ENCODE measurements at places on chromosomes 12 and 14.

DNA sequence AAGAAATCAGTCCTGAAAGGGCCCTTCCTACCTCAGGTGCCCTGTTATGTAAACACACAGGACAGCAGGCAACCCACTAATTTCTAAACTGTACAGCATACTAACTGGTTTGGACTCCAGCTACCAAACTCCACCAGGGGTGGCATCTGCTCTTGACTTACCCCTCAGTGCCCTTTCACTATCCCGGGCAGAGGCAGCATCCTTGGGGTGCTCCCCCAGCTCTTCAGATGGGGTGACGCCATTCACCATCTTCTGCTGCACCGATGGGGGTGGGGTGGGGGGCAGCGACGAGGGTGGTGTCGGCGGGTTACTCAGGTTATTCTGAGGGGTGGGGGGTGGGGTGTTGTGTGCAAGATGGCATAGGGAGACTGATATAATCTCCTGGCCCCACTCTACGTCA, 11.5 kb upstream of the PRKAG1 start:
- no peak for DNase-seq

- peak; percentile 1 for DNase-seq
Observed at GRCh38 chr14:71467361-71467811, 464.8 kb upstream of the RGS6 start.

GRCh38 chr14:69204753-69205152, 13.5 kb downstream of the EXD2 start:
- DNase-seq, result no peak

GRCh38 chr12:67362526-67362925, 93.4 kb downstream of the CAND1 start:
- no peak for DNase-seq

- DNase-seq, result no peak
Observed at GRCh38 chr14:44896275-44897040, 65.3 kb downstream of the KLHL28 start.

- no peak for DNase-seq
Observed at GRCh38 chr14:60651796-60652673, 2.8 kb upstream of the SIX1 start.

GRCh38 chr12:104439137-104439536, 17.6 kb upstream of the CHST11 start:
- DNase-seq, result no peak

DNA sequence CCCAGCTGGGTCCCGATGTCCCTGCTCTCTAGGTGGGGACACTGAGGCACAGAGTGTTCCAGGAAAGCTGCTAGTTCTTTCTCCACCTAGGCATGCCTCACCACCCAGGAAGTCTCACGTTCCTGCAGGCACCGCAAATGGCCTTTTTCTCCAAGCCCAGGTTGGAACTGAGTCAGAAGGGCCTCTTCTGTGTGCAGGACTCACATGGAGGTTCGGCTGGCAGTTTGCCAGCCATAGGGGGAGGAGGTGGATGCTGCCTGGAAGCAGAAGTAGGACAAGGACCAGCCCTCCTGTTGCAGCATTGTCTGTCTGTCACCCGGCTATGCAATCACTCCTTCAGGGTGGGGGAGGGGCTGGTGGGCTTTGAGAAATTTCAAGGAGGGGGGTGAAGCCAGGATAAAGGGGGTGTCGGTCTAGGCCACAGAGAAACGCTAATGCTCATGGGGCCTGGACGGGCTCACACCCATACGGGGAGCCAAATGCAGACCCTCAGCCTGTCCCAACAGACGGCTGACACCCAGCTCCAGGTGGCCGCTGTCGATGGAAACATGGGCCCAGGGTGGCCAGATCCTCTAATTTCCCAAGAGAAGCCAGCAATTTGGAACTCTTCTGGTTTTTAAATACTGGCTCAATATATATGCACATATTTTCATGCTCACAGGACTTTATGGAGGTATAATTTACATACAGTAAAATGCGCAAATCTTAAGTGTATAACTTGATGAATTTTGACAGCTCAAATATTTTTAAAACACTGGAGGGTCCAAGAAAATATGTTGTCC, 120.5 kb downstream of the PHETA1 start:
- DNase-seq, result no peak

GRCh38 chr12:16350682-16351081, 3.2 kb downstream of the MGST1 start:
- peak; percentile 83 for DNase-seq

DNA sequence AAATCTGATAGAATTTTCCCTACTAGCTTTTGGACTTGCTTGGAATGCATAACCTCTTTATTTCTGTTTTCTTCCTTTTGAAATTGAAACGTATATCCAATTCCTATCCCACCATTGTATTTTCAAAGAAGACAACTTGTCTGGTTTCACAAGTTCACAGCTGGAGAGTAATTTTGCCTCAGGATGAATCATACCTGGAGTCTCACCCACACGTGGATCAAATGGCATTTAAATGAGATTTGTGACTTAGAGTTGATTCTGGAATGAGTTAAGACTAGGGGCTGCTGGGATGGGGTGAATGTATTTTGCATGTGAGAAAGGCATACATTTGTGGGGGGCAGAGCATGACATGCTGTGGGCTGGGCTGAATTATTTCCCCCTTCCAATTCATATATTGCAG, 516.5 kb upstream of the MGAT4C start:
- DNase-seq, result no peak

- no peak for DNase-seq
Observed at GRCh38 chr14:57182760-57183503, 85.8 kb downstream of the EXOC5 start.

GRCh38 chr12:86445356-86445755, 189.2 kb upstream of the MGAT4C start:
- no peak for DNase-seq

- no peak for DNase-seq
Observed at GRCh38 chr14:94449930-94450329, 2.7 kb downstream of the SERPINA11 start.

DNA sequence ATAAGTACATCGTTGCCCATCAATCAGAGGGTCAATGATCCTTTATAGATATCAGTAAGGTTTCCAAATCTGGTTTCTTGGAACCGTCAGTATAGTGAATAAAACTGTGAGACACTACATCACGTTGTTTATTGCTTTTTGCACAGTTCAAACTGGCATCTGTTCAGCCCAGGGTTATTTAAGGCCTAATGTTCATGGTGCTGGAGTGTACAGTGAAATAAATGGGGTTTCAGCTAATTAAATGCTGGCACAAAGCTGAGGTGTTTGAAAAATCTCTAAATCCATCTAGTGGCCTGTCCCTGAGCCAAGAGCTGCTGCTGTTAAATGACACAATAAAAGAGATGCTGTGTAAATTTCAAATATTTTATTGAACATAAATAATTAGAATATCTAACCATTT, 69.9 kb downstream of the RPS29 start:
- DNase-seq, result no peak

DNA sequence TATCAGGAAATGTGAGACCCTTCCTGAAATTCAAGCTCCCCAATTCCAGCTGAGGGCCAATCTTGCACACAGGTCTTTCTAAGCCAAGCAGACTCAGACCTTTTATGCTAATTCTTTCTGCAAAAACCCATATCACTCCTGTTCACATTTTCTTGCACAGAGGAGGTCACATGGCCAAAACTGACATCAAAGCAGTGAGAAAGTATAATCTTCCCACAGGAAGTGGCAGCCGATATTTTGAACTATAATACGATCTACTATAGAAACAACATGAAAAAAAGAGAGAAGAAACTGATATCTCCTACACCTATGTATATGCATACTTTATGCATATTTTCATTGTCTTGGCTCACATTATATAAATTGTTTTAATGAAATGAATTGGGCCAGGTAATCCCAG, 132.9 kb upstream of the SSTR1 start:
- DNase-seq, result no peak

GRCh38 chr12:110205931-110206330, 75.1 kb upstream of the ATP2A2 start:
- no peak for DNase-seq

GRCh38 chr12:69578283-69578682, 7.0 kb upstream of the CCT2 start:
- no peak for DNase-seq

DNA sequence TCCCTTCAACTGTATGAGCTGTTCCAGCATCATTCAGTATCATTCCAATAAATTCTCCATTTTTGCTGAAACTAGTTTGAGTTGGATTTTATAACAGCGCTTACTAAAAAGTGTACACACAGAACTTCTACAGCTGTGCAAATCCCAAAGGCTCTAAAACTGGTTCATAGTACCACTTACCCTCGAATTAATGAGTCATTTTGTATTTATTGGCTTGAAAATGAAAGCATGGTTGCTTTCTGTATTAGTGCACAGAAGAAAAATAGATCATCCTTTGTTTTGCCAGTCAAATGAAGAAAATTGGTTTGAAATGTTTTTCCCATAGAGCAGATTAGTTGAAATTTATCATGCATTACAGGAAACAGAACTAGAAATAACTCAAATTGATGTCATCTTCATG, 268.3 kb upstream of the CPNE8 start:
- DNase-seq, result no peak

DNA sequence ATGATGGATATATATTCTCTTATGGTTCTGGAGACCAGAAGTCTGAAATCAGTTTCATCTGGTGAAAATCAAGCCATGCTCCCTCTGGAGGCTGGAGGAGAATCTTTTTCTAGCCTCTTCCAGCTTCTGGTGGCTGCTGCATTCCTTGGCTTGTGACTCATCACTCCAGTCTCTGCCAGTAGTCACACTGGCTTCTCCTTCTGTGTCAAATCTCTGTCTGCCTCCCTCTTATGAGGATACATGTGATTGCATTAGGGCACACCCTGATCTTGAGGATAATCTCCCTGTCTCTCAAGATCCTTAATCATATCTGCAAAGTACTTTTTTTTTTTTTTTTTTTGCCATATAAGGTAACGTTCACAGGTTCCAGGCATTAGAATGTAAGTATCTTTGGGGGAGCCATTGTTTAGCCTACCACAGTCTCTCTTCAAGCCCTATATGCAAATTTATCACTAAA, 17.7 kb downstream of the DNAL1 start:
- peak; percentile 65 for DNase-seq

DNA sequence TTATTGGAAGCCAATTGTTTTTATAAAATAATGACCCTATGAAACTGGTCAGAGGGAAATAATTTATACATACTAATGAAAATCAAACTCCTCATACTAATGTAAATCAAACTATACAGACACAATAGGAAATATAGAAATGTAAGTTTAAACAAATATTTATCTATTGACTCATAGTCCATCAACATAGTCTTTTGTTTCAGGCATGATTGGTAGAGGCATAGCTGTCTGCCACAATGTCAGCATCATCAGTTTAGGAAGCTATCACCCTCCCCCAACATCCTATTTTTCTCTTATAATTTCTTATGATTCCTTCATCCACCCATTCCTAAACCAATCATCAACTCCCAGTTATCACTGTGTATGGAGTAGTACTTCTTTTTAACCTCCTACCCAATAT, 117.7 kb downstream of the SLC38A6 start:
- DNase-seq, result no peak

GRCh38 chr12:39389399-39390150, 53.3 kb downstream of the KIF21A start:
- DNase-seq, result no peak

GRCh38 chr12:52321418-52321817, 220 bp upstream of the KRT83 start:
- DNase-seq, result no peak

GRCh38 chr12:68400226-68400829, 68.2 kb upstream of the MDM1 start:
- DNase-seq, result no peak

DNA sequence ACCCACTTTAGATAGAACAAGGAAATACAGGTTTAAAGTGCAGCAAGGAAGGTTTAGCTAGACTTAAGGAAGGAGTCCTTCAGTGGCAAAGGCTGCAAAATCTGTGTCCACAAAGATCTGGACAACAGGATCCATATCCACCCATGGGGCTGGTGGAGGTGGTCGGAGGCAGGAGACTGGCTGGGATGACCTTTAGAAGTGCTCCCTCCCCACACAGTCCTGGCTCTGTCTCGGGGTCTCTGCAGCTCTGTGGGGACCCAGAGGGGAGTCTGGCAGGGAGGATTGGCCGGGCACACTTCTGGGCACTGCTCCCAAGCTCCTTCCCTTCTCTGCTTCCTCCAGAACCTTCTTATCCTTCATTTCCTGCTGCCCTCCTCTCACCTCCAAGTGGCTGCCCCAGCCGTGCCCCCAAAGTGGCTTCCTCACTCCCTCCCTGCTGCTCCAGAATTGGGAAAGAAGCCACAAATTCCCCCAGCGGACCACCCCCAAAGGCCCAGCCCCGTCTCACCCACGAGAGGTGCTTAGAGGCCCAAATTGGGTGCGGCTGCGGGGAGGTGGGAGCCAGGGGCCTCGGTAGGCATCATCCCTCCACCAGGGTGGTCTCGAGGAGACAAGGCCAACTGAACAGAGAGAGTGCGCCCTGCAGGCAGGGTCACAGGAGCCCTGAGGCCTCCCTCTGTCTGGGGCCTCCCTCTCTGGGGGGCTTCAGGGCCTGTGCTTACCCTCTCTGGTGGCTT, 21.9 kb upstream of the PGF start:
- no peak for DNase-seq

DNA sequence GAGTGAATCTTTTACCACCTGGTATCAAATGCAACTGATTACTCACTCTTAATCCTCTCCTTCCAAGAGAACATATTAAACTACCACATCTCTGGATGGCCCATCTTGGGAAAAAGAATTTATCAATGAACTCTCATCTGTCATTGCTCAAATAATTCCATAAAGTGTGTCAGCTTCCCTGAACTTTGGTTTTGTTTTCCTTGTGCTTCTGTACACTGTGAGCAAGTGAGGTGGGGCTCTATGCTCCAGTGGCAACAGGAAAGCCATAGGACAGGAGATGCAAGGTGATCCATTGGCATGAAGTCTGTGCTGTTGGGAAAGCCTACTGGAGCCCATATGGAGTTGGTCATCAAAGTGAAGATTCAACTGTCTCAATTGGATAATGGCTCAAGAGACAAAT, 17.4 kb downstream of the OTOGL start:
- no peak for DNase-seq

GRCh38 chr12:91230841-91231240, 48.2 kb upstream of the DCN start:
- no peak for DNase-seq

DNA sequence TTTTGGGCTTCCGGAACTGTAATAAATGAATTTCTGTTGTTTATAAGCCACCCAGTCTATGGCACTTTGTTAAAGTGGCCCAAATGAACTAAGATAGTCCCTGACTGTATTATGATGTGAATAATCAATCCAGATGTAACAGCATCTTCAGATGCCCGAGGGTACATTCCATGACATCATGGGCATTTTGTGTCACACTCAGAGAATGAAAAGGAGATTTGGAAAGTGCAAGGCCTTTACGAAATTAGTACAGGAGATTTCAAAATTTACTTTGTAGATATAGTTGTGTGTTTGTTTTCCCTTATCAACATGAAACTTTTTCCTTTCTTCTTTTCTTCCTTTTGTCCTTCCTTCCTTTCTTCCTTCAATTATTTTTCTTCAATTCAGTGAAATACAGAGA, 54.2 kb upstream of the AMIGO2 start:
- no peak for DNase-seq

- no peak for DNase-seq
Observed at GRCh38 chr14:91112194-91112593, 1.7 kb upstream of the DGLUCY start.

DNA sequence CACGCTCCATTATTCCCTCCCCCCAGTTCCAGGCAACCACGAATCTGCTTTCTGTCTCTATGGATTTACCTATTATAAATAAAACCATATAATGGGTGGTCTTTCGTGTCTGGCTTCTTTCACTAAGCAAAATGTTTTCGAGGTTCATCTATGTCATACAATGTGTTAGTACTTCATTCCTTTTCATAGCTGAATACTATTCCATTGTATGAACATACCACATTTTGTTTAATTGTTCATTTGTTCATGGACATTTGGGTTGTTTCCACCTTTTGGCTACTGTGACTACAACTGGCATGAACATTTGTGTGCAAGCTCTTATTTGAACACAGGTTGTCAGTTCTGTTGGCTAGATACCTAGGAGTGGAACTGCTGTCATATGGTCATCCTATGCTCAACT, 12.9 kb upstream of the PAPOLA start:
- no peak for DNase-seq
